ENCODE measurements at places on chromosomes 1 and 21. TPM values are rescaled to one million over a fixed set of nuclear protein-coding genes. Genes with fewer than 3 reads are reported as not detected.

C1orf56 gene
- total RNA-seq: 1.1 TPM

CTSK gene
- total RNA-seq: 5.3 TPM

LRRC53 gene
- total RNA-seq: not detected

PLA2G2D gene
- total RNA-seq: not detected

FAM163A gene
- total RNA-seq: not detected

DENND1B gene
- total RNA-seq: 26.1 TPM

ANGPTL3 gene
- not detected for total RNA-seq

OLFM3 gene
- total RNA-seq: not detected

NOS1AP gene
- total RNA-seq: 0.12 TPM

ASTN1 gene
- not detected for total RNA-seq

AVPR1B gene
- not detected for total RNA-seq

VN1R5 gene
- not detected for total RNA-seq

FALEC gene
- not detected for total RNA-seq

PM20D1 gene
- not detected for total RNA-seq

ITLN1 gene
- not detected for total RNA-seq

AADACL4 gene
- total RNA-seq: not detected

TMEM52 gene
- total RNA-seq: not detected

CASQ1 gene
- total RNA-seq: not detected

DTL gene
- total RNA-seq: 90.3 TPM

PPIAL4G gene
- total RNA-seq: 0.36 TPM

MPC2 gene
- total RNA-seq: 24.9 TPM

CHI3L1 gene
- 1.8 TPM for total RNA-seq

ADAMTS5 gene
- total RNA-seq: not detected

KIAA0040 gene
- 11.2 TPM for total RNA-seq

CNN3 gene
- total RNA-seq: 0.50 TPM

CYYR1 gene
- total RNA-seq: not detected

KCNA10 gene
- not detected for total RNA-seq

TNFAIP8L2 gene
- 16.8 TPM for total RNA-seq

KCND3 gene
- not detected for total RNA-seq

AQP10 gene
- not detected for total RNA-seq

RIIAD1 gene
- total RNA-seq: not detected

CRYAA gene
- not detected for total RNA-seq

MYOM3 gene
- total RNA-seq: not detected

GTF2B gene
- total RNA-seq: 43.1 TPM

NTNG1 gene
- total RNA-seq: not detected

ENAH gene
- 0.52 TPM for total RNA-seq

LCE2A gene
- not detected for total RNA-seq

TAL1 gene
- not detected for total RNA-seq

RHCE gene
- total RNA-seq: not detected

RIPPLY3 gene
- not detected for total RNA-seq

SELENBP1 gene
- not detected for total RNA-seq

WDR64 gene
- total RNA-seq: not detected

PDZK1 gene
- 0.98 TPM for total RNA-seq

OR2T11 gene
- not detected for total RNA-seq

C1QB gene
- not detected for total RNA-seq

Measured in natural killer cell treated with Interleukin-12 subunit alpha and Interleukin-12 subunit beta and Interleukin-15 and Interleukin-18, amount 100 ng/mL, for 72 hours (primary cell).